AG04450 (cell line): ENCODE measurements at places on chromosomes 5 and 9.

GRCh38 chr5:17947029-17947428 lies 312.8 kb downstream of the TAF11L14 start:
- DNase-seq = no peak

GRCh38 chr5:72647806-72648205 lies 140.6 kb upstream of the ZNF366 start:
- no peak for DNase-seq

DNA sequence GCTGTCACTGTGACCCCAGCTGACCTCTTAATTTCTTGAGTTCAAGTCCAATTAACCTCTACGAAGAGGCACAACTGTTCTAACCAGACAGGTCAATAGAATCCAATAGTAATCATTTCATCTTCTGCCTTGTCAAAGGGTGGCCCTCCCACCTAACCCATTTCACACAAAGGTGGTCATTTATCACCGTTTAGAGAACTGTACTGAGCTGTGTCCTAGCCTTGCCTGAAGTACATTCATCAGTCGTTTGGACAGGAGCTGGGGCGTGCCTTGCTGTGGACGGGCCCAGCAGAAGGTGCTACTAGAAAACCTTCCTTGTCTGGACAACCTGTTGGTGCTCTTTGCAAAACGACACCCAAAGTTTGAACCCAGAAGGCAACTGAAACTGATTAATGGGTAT lies 605.4 kb downstream of the ISL1 start:
- no peak for DNase-seq

DNA sequence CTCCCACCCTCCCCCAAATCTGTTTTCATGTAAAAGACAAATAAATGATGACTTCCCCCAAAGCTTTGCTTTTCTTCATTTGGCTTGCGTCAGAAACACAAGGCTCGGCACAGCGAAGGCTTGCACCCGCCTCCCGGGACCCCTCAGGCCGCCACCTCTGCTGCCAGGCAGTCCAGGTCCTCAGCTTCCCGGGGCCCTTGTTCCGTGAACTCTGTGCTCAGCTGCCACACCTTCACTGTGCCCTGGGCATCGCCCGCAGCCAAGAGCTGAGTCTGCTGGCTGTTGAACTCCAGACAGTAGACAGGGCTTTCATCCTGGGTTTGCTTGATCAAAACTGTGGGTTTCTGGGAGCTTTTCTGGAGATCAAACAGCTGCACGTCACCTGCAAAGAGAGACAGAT lies 23.0 kb downstream of the DYNC2I2 start:
- no peak for DNase-seq

DNA sequence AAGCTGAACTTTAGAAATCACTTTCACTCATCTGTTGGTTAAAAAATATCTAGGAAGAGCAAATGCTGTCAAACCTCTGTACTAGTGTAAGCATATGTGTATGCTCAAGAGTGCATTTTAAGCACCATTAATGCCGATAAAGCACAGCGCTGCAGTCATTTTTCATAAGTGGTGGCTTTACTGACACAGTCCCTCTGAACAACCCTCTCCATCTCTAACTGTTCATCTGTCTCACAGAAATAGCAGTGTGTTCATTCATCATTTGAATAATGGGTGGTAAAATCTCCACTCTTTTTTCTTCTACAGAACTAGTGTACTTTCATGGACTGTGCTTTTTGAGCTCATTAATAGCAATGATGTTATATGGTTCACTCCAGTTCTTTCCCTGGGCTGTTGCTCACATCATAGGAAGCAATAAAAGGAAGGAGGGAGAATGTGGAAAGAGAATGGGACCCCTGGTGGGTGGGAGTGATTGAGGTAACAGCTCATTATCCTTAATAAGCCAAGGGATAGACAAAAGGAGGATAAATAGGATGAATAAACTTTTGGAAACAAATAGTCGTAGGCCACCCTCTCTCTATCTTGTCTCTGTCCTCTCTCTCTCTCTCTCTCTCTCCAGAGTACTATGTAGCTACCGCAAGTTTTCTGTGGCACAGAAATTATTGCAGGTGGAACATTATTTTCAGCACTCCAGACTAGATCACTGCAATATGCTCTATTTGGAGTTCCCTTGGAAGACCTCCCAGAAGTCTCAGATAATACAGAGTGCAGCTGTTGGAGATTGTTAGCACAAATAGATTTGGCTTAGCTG lies 117.9 kb upstream of the PRDM9 start:
- no peak for DNase-seq

DNA sequence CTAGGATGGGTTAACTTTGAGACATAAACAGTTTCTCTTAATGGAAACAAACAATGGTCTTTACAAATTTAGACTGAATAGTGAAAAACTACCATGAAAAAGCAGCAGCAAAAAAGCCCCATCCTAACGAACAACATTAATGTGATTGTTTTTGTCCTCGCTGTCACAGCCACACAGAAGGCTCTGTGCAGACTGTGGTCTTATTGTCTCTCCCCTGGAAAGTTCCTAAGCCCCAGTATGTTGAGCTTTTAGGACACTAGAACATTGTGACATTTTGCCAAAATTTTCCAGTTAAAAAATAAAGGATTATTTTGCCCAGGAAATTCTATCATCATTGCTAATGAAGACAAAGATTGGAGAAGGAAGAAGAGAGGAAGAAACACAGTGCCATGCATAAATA lies 12.6 kb upstream of the SOWAHA start:
- no peak for DNase-seq

DNA sequence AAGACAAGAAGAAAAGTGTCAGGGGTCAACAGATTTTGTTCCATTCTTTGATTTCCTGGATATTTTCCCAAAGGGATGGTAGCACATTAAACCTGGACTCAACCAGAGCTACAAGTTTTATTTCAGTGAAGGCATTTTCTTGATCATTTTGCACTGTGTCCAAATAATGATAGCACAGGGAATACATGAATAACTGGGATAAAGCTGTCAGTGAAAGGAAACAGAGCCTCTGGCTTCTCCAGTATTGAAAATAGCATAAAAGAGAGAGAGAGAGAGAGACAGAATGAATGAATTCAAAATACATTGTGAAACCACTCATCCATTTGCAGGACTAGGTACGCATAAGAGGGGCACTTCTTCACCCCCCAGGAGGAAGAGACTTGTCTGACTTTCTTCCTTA lies 43.0 kb downstream of the SEMA5A start:
- DNase-seq = no peak

DNA sequence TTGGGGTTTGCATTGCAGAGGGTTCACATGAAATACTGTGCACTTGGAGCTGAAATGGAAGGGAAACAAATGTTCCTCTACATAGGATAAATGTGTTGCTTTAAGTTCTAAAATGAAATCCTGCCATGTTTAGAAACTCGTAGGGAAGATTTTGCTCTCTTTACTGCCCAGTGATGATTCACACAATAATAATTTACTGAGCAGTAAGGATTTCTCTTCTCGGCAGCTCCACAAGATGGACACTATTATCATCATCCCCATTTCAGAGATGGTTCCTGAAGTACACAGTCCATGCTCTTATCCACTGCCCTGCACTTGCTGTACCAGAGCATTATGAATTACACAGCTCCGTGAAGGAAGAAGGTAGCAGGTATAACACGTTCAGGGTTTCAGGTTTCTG lies 4.1 kb downstream of the HACD4 start:
- no peak for DNase-seq

- DNase-seq = no peak
Observed at GRCh38 chr9:137878146-137878941, 762 bp downstream of the CACNA1B start.

DNA sequence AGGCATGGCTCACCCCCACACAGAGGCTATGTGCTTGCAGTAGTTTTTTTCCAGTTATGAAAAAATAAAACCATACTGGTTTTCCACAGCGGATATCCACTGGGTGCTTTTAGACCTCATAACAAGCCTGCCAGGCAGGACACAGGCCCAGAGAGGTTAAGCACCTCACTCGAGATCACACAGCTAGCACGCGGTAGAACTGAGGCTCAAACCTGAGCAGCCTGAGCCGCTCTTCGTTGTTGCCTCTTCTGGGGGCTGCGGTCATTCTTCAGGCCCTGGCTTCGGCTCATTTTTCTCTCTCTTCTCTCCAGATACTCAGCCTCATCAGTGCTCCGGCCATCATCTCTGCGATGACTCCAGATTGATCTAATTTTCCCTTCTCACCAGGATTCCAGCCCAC lies 196.0 kb downstream of the TTLL11 start:
- no peak for DNase-seq

DNA sequence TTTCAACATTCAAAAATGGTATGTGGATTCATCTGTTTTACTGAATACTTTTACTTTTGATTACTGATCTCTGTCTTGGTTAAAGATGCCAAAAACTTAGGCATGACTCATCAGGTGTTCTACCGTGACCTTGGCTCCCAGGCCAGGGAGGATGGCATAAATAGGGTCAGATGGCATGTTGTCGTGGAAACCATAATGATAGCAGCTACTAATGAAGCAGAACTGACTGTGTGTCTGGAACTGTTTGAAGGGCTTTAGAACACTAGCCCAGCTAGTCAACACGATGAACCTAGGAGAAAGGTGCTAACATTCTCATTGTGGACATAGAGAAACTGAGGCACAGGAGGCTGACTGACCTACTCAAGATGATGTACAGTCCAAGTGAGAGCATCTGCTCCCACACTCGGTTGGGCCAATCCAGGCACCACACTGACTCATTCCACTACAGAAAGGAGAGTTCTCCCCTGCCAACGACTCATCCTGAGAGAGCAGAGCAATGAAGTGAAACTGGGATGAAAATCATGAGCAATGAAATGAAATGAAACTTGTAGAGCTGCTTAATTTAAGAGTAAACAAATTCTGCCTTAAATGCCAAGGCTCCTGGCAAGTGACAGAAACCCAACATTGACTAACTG lies 116.0 kb downstream of the TENT4A start:
- no peak for DNase-seq

DNA sequence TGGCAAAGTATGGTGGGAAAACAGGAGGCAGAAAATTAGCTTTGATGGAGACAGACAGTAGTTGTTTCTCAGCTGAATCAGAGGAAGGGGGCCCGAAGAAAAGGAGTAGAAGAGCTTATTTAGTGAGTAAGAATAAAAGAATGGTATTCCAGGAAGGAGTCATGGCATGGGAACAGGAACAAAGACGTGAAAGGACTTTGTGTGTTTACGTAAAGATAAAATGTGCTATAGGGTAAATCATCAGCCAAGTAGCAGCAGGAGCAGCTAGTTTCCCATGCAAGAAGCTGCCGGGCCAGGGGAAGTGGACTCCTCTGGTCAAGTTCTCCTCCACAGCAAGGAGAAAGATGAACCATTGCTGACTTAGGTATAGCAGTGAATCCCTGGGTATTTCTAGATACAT lies 454.5 kb downstream of the HINT1 start:
- DNase-seq = no peak

GRCh38 chr5:154829181-154829588 lies 21.2 kb downstream of the FAXDC2 start:
- no peak for DNase-seq

DNA sequence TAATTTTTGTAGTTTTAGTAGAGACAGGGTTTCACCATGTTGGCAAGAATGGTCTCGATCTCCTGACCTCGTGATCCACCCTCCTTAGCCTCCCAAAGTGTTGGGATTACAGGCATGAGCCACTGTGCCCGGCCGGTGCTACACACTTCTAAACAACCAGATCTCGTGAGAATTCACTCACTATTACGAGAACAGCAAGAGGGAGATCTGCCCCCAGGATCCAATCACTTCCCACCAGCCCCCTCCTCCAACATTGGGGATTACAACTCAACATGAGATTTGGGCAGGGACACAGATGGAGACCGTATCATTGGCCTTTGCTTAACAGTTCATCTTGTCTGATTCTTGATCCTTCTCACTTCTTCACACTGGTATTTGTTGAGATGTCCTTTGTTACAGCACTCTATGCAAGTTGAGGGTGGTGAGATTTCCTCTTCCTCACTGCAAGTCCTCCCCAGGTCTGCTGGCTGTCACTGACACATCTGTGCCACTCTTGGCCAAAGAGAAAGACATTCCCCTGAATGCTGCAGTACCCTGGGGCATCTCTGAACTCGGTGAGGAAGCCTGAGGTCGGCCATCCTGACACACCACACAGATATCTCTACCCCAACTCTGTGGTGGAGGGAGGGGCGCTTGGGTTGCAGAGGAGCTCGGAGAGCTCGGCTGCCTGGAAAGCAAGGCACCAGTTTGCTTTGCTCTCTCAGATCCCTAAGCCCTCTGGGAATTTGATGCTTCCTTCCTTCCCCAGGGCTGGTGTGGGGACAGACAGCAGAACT lies 4.2 kb upstream of the SUB1 start:
- no peak for DNase-seq

DNA sequence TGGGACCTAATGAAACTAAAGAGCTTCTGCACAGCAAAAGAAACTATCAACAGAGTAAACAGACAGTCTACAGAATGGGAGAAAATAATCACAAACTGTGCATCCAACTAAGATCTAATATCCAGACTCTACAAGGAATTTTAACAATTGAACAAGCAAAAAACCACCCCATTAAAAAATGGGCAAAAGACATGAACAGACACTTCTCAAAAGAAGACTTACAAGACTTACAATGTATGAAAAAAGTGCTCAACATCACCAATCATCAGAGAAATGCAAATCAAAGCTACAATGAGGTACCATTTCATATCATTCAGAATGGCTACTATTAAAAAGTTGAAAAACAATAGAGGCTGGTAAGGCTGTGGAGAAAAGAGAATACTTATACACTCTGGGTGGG lies 58.0 kb downstream of the SHOC1 start:
- DNase-seq = no peak

DNA sequence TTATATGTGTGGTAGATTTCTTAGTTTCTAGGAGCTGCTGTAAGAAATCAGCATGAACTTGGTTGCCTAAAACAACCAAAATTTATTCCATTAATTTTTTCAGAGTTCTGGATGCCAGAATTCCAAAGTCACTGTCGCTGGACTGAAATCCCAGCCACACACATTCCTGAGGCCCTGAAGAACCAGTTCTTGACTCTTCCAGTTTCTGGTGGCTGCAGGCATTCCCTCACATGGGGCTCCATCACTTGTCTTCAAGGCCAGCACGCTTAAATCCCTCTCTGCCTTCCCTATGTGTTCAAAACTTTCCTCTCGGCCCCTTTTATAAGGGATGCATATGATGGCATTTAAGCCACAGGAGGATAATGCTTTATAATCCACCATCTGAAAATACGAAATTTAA lies 1237.5 kb upstream of the CDH9 start:
- DNase-seq = no peak

GRCh38 chr9:86838519-86839497 lies 108.5 kb downstream of the GAS1 start:
- DNase-seq = no peak

GRCh38 chr9:116270546-116270945 lies 117.0 kb downstream of the PAPPA start:
- no peak for DNase-seq

GRCh38 chr9:94096819-94097577 lies 12.7 kb downstream of the PTPDC1 start:
- DNase-seq = no peak

- DNase-seq = no peak
Observed at GRCh38 chr9:10015755-10016154, 597.0 kb downstream of the PTPRD start.

DNA sequence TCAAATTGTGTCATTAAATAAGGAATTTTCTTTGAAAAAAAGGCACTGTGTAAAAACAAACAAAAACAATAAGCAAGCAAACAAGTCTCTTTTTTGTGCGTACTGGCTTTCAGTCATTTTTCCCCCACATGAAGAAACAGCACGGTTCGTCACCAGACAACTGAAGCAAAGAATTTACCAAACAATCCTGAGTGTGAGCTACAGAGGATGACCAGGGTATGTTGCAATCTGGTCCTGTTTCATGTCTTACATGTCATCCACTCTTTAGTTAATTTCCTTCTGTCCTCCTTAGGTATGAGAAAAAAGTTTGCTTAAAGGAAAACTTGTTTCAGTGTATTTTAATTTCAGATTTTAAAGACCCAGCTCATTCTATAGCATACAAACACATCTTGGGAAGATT lies 1080.7 kb upstream of the NUDT12 start:
- no peak for DNase-seq
